ENCODE measurements at places on chromosomes 2 and 18. TPM values are rescaled to one million over a fixed set of nuclear protein-coding genes. Genes with fewer than 3 reads are reported as not detected.

DNA sequence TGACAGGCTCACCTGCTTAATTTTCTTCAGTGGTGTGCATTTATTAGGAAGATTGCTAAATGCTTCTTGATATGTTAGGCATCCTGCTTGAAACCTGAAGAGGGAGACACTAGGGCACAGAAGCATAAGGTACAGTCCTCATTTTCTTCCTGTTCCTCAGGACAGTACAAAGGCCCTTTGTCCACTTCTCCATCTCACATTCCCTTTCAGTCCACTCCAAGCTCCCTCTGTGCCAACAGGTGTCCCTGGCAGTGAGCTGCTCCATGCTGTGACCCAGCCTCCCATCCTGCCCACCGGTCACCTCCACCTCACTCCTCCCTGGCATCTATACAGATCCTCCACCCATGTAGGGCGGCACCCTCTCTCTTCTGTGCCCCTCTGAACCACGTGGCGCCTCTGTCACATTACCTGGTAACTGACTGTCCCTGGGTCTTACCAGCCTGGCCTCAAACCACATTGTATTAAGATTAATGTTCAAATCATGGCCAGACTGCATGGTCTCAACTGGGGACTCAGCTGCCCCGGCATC lies 162.8 kb downstream of the VAPA start:
- no peaks in the 10 kb centered on the region for H3K36me3 ChIP-seq
- no peaks in the 10 kb centered on the region for H3K4me1 ChIP-seq
- no peak overlapping the region for H3K27ac ChIP-seq
- H3K4me3 ChIP-seq, result no peak overlapping the region
- peaks cover 3% of the 10 kb centered on the region for H3K27me3 ChIP-seq
- no peak for DNase-seq

- H3K4me3 ChIP-seq, result peak overlapping the region; percentile 90
- H3K4me1 ChIP-seq, result peaks cover 3% of the 10 kb centered on the region
- peak overlapping the region; percentile 100 for H3K27ac ChIP-seq
- peak; percentile 92 for DNase-seq
- no peaks in the 10 kb centered on the region for H3K36me3 ChIP-seq
Measured at GRCh38 chr18:3451183-3451988, 1.4 kb downstream of the TGIF1 start.

DNA sequence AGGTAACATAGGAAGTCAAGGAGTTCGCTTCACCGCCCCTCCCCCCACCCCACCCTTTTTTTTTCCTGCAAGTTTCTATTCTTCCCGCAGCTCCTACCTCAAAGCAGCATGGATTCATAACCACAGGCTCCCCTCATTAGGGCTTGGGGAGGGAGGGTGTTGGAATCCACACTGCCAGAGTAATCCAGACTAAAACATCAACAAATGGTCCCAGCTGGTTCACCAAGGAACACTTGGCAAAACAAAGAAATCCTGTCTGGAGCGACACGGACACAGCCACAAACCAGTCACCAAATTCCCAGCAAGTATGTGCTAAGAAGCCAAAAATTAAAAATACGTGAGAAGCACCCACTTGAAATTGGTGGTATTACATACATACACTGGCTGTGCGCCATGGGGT lies 106.9 kb upstream of the PPP1CB start:
- DNase-seq, result no peak
- no peak overlapping the region for H3K4me3 ChIP-seq
- no peaks in the 10 kb centered on the region for H3K36me3 ChIP-seq
- H3K4me1 ChIP-seq, result peaks cover 2% of the 10 kb centered on the region
- no peak overlapping the region for H3K27ac ChIP-seq

DNA sequence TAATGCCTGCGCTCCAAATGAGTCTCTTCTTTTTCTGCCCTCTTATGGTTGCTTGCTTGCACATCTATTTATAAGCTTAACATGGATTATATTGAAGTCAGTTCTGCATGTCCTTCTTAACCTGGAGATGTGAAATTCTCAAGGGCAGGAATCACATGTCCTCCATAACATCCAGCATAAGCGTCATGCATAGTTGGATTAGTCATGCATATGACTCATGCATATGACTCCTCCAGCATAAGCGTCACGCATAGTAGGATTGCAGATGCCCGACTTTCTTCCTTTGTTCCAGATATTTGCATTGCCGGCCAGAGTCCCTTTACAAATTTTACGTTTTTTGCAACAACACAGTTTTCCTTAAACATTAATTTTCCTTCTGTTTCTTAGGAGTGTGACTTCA lies 308.6 kb downstream of the TGIF1 start:
- no peak overlapping the region for H3K4me3 ChIP-seq
- DNase-seq, result no peak
- H3K27me3 ChIP-seq, result no peaks in the 10 kb centered on the region
- H3K4me1 ChIP-seq, result no peaks in the 10 kb centered on the region
- no peaks in the 10 kb centered on the region for H3K36me3 ChIP-seq

- no peak for DNase-seq
- H3K4me1 ChIP-seq, result no peaks in the 10 kb centered on the region
- no peak overlapping the region for H3K27ac ChIP-seq
- H3K36me3 ChIP-seq, result no peaks in the 10 kb centered on the region
- H3K4me3 ChIP-seq, result no peak overlapping the region
- no peaks in the 10 kb centered on the region for H3K27me3 ChIP-seq
Measured at GRCh38 chr2:207487650-207488311, 42.0 kb upstream of the CREB1 start.

- H3K27me3 ChIP-seq, result peaks cover 12% of the 10 kb centered on the region
- H3K27ac ChIP-seq, result no peak within 1 kb of the TSS
- peak within 1 kb of the TSS; percentile 52 for H3K4me3 ChIP-seq
- H3K4me1 ChIP-seq, result peaks cover 6% of the 10 kb centered on the region
- DNase-seq, result no peak
Measured at GRCh38 chr2:73293534-73294171, at the start of gene EGR4. TSS of gene EGR4 (minus strand) at chr2:73293548. CDS start at chr2:73293317, 231 bp downstream.

GRCh38 chr2:224983712-224984554 lies 58.3 kb downstream of the DOCK10 start:
- H3K27me3 ChIP-seq, result no peaks in the 10 kb centered on the region
- no peak overlapping the region for H3K27ac ChIP-seq
- no peaks in the 10 kb centered on the region for H3K4me1 ChIP-seq
- no peak overlapping the region for H3K4me3 ChIP-seq

DNA sequence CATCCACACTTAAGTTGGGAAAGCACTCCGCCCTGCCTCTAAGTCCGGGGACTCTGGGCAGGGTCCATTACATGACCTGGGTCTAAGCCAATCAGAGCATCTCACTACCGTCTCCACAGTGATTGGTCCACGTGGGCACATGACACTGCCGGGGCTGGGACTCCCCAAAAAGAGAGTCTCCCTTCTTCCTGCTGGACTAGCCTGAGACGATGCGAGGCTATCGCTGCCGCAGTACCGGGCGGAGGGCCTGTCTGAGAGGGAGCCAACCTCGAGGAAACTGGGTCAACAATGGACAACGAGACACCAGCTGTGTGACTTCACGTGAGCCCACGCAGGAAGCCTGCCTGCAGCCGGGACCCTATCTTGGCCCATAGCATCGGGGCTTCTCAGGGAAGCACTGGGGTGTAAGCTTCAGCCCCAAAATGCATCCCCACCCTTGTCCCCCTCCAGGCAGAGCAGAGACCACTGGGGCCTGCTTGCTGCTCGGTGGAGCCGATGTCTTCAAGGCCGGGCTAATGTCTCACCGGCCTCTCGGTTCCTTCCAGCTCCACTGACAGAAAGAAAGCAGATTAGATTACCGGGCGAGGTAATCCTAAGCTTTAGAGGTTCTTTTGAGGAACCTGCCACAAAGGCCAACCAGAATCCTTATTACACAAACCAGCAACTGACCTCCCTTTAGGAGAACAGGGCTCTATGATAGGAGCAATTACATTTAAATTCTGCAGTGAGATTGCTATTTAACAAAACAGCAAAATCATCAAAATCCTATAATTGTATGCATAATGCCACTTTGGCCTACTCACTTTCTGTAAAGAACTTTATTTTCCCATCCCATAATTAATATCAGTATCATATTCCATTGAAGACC lies 21.3 kb upstream of the COPS8 start:
- H3K4me1 ChIP-seq, result peaks cover 5% of the 10 kb centered on the region
- H3K4me3 ChIP-seq, result no peak overlapping the region
- H3K27me3 ChIP-seq, result no peaks in the 10 kb centered on the region
- H3K27ac ChIP-seq, result no peak overlapping the region

DNA sequence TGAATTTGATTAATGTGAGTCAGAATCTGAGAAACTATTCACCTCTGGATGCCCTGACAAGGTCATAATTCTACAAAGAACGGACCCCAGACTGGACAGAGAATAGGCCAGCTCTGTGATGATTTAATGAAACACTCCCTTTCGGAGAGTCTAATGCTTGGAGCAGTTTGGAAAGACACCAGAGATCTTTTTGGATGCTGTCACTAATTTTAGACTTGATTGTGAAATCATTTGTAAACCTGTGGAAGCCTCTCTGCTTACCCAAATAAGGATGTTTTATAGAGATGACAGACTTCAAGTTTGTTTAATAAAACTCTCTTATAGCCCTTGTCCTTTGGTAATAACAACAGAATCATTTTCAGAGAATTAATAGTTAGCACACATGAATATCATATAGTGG lies 83.5 kb downstream of the MYL12B start:
- H3K27me3 ChIP-seq, result no peaks in the 10 kb centered on the region
- no peak overlapping the region for H3K27ac ChIP-seq
- no peak for DNase-seq
- no peaks in the 10 kb centered on the region for H3K36me3 ChIP-seq
- H3K4me1 ChIP-seq, result no peaks in the 10 kb centered on the region

Gene FAHD2A
- 20.1 TPM for total RNA-seq

Gene CCDC74A
- 1.1 TPM for total RNA-seq

Gene ADCYAP1
- total RNA-seq, result not detected

Gene CCDC85A
- total RNA-seq, result 0.05 TPM

Gene CHRNG
- not detected for total RNA-seq
